Myocyte (in vitro differentiated cells): ENCODE measurements at places on chromosomes 2 and 18.
A peak's percentile ranks its signal among the peaks of the same experiment; 100 is the strongest.

DNA sequence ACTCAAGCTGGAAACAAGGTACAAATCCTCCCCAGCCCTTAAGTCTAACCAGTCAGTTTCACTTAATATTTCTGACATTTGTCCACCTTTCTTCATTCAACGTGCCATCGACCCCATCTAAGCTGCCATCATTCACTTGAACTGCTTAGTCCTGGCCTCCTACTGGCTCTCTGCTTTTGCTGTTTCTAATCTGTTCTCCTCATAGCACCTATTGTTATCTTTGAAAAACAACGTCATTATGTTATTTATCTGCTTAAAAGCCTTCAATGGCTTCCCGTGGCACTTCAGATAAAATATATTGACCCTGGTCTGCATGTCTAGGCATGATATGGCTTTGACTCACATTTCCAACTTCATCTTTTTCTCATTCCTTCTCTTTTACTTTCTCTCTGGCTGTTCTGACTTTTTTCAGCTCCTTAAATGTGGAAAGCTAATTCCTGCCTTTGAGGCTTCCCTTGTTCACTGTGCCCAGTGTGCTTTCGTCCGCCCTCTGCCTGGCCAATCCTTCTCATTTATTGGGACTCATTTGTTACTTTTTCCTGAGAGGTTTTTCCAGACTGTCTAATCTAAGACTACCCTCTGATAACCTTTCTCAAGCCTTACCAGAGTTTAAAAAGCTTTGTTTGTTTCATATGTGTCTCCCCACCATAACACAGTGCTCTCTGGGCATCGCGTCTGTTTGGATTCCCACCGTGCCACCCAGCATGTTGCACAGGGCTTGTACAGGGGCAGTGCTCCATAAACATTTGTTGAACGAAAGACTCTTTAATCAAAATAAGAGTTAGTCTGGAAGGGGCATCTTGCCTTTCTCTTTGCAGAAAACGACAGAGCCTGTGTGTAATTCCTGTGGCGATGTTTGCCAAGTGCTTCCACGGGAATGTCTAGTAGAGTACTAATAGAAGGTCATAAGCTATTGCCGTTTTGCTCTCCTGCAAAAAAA lies 183.9 kb downstream of the FMNL2 start:
- no peak for DNase-seq

DNA sequence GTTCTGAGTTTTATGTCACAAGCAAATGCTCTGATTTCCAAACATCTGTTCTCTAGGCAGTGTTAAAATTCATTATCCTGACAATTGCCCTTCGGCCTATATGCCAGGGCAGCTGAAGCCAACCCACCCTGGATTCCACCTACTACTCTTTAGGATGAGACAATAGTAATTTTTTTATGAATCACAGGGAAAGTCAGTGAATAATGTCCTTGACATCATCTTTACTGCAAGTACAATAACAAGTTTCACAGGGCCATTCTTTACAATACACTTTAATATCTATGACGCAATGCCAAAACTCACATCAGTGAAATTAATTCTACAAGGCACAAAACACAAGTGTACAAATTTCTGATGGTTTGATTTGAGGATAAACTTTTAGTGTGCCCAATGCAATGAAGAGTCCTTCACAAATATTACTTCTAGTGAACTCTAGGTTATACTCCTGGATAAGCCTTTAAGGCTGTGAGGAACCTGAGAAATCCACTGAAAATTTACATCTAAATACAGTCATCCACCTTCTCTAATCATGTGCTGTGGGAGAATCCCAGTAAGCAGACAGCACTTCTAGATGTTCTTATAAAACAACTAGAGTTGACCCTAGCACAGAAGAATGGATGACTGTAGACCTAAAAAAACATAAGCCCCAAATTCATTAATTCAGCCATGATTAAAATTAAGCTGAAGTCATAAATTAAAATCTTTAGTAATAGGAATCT lies 77.3 kb upstream of the CTLA4 start:
- no peak for DNase-seq

DNA sequence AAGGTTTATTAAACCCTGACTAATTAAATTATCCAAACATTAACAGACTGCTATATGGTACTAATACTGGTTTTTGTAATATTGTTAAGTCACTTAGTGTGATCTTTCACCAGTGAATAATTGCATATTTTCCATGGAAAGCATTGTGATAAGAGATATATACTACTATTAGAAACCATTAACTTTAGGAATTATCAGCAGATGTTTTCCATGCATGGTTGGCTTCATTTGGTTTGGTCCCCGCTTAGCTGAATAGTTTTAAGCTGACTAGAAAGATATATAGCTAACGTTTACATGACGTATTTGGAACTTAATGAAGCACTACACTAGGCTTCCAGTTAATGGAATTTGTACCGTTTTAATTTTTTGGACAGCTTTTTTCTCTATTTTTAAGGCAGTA lies 37.9 kb downstream of the LCLAT1 start:
- DNase-seq = no peak

GRCh38 chr2:40454321-40454720 lies 2.4 kb upstream of the SLC8A1 start:
- no peak for DNase-seq

- DNase-seq = peak; percentile 51
Measured at GRCh38 chr2:207162316-207162715, 3.4 kb downstream of the KLF7 start.

GRCh38 chr2:197599285-197599965 lies 76.0 kb downstream of the RFTN2 start:
- peak; percentile 31 for DNase-seq

DNA sequence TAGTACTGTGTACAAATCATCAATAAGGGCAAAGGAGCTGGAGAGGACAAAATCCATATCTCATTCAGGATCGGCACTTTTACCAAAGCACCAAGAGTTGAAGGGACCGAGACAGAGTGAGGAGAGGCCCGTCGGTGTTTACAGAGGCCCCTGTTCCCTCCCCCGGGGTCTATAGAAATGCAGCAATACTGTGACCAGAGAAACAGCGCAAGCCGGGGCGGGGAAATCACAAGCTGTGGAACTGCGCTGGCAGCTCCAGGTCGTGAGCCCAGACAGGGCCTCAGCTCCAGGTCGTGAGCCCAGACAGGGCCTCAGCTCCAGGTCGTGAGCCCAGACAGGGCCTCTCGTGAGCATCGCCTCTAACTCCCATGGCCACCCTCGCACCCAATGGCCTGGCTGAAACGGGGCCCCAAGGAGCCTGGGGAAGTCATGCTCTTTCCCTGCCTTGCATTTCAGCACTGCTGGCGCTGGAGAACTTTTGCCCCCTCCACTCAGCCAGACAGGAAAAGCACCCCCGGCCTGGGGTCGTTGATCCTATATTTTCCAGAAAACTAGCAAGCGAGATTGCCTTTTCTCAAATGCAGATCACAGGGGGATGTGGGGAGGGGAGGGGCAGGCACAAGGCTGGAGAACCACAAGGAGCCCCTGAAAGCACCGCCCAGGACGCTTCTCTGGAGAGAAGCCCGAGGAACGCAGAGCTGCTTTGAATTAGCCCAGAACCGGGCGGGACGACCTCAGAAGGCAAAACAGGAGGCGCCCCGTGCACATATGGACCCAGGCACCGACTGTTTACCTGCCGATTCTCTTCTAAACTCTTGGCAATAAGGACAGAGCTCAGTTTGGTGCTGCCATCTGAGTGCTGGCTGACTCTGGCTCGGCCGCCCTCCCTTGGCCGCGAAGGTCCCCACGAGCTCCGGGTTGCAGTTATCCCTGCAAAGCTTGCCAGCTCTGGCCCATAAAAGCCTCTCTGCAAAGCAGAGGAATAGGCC lies 223.7 kb downstream of the ACKR3 start:
- no peak for DNase-seq

- DNase-seq = no peak
Measured at GRCh38 chr2:85827879-85828569, 60.8 kb downstream of the ST3GAL5 start.

DNA sequence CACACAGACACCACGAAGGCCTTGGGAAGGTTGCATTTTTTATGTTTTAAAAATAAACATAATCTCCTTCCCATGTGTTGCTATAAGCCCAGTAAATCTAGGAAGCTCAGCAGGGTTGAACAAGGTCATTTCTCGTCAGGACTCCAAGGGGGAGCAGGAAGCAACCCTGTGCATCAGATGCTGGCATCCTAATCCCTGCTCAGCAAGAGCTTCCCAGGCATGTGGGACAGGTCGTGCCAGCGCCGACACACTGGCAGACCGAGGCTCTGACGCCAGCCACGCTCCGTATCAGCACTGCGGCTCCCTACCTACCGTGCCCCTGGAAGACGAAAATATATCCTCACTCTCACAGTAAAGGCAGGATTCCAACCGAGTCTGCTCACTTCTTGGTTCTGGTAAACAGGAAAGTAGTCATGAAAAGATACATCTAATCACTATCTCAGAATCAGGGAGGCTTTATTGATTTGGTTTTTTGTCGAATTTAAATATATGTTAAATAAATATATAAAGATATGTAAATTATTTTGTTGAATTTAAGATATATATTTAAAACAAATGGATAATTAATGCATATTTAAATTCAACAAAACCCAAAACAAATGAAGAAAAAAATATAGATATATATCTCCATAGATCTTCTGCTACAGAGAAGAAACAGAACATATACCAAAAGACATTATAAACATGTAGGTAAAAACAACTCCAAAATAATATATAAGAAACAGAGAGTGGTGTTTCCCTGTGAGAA lies 61.4 kb downstream of the TXNL1 start:
- DNase-seq = no peak

DNA sequence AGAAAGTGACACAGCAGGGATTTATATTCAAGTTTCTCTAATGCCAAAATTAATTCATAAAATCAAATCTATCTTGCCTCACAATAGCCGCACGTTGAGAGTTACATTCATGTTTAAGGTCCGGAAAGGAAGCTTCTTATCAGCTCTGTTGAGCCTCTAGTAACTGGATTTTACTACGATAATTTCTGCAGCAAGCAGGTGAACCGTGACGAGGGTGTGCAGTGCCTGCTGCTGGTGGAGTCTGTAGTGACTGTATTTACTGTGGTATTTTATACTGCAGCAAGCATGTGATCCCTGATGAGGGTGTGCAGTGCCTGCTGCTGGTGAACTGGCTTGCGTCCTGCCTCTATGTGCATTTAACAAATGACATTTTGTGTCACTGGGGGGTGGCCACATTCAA lies 120.0 kb downstream of the SNTG2 start:
- DNase-seq = no peak
